COLO829 (cell line): ENCODE measurements at places on chromosomes 13 and 19.

GRCh38 chr13:109569958-109570711, 216.2 kb downstream of the IRS2 start:
- no peak for DNase-seq

GRCh38 chr19:17555929-17556813, 722 bp downstream of the COLGALT1 start:
- no peak for DNase-seq

DNA sequence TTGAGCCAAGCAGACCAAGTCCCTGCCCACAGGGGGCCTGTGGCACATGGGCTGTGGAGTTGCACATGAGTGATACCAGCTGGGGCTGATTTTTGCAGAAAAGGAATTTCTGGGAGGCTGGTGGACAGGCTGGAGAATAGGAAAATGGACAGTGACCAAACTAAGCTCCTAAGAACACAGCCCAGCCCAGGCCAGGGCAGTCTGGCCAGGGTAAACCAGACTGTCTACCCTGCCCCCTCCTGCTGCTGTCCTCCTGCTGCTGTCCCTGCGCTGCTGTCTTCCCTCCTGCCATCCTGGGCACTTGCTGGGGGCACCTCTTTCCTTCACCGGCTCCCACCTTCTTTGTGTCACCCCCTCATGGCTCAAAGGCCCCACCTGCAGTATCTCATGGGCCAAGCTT, 219.2 kb downstream of the ZIC5 start:
- DNase-seq = no peak

GRCh38 chr19:37991841-37992248, 84.8 kb downstream of the SIPA1L3 start:
- DNase-seq = no peak

GRCh38 chr19:5957170-5957569, 20.8 kb downstream of the RANBP3 start:
- DNase-seq = no peak

DNA sequence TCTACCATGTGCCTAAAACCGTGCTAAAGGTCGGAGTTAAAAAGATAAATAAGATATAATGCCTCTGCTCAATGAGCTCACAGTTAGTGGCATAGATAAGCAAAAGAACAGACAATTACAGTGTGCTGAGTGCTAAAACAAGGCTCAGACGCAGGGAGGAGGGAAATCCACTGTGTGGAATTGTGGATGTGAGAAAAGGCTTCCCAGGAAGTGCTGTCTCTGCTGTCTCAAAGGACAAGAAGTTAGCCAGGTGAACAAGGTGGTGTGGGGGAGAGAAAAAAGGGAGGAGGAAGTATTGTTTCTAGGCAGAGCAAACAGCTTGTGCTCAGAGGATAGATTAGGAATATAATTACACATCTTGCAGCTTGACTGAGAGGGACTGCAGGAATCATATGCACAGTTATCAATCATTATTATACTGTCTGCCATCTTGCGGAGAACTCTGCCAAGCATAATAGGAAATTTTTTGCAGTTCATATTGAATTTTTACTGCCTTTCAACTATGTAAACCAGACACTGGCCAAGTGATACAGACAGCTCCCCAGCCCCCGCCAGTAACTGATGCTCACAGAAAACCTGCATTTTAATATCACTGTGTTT, 9.3 kb downstream of the C13orf42 start:
- DNase-seq = no peak

- no peak for DNase-seq
These were observed 2.8 kb upstream of the A1BG start for GRCh38 chr19:58355908-58356765.

GRCh38 chr13:49225223-49226042, 5.3 kb downstream of the MLNR start:
- DNase-seq = no peak

DNA sequence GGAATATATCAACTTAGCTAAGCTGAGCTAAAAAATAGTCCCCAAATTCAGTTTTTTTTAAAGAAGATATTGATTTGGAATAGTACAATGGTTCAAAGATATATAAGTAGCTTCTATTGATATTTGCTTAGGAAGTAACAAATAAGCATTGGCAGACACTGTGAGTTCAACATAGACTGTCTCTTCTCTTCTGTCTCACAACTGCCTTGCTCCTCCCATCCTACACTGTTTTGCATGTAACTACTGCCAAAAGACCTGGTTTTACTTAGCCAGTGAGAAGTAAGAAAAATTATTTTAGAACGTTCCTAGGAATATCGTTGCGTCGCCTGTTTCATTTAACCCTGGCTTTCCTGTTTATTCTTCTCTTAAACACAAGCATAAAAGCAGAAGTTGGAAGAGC, 859.0 kb upstream of the SPRY2 start:
- no peak for DNase-seq

- DNase-seq = no peak
These were observed 2.7 kb downstream of the NBEA start for GRCh38 chr13:34944751-34945150.

DNA sequence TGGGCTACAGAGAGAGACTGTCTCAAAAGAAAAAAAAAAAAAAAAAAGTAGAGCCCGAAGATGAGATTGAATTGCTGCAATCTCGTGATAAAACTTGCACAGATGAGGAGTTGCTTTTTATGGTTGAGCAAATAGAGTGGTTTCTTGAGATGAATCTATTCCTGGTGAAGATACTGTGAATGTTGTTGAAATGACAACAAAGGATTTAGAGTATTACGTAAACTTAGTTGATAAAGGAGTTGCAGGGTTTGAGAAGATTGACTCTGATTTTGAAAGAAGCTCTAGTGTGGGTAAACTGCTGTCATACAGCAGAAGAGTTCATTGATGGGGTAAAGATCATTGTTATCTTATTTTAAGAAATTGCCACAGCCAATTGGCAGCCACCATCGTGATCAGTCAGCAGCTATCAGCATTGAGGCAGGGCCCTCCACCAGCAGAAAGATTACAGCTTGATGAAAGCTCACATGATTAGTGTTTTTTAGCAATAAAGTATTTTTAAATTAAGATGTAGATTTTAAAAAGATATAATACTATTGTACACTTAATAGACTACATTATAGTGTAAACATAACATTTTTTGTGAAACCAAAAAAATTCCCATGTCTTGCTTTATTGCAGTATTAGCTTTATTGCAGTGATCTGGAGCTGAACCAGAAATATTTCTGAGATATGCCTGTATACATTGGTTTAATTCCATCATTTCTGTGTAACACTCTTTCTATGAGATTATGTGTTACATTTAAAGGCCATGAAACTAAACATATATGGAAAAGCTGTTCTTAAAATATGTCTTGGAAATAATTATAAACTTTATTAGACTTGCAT, 43.1 kb downstream of the ZMYM2 start:
- no peak for DNase-seq

GRCh38 chr19:38079926-38080380, 144.1 kb downstream of the DPF1 start:
- no peak for DNase-seq

DNA sequence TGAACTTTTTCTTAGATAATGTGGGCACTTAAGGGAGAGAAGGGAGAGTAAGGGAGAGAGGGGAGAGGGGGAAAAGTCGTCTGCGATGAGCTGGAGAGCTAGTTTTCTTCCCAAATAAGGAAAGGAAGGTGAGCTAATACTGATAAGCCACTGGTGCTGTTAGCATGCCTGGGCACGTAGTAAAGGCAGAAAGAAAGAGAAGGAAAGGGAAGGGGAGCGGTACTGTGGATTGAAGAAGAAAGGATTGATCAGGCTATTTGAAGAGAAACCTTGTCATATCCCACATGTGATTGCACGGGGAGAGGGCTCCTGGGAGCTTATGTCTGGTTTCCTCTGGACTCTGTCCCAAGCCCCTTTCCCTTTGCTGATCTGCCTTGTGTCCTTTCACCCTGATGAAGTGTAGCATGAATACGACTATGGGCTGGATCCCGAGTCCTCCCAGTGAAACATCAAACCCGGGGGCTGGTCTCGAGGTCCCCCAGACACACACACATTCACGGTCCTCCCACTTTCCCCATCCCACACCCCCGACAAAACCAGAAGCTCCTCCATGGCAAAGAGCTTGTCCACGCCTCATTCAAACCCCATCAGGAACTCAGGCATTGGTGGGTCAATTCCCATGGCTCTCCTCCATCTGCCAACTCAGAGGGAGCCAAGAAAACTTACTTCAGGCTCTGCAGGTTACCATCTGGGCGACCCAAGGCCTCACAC, 30.6 kb downstream of the NLRP13 start:
- no peak for DNase-seq

GRCh38 chr13:33497146-33497845, 211.7 kb upstream of the STARD13 start:
- no peak for DNase-seq

DNA sequence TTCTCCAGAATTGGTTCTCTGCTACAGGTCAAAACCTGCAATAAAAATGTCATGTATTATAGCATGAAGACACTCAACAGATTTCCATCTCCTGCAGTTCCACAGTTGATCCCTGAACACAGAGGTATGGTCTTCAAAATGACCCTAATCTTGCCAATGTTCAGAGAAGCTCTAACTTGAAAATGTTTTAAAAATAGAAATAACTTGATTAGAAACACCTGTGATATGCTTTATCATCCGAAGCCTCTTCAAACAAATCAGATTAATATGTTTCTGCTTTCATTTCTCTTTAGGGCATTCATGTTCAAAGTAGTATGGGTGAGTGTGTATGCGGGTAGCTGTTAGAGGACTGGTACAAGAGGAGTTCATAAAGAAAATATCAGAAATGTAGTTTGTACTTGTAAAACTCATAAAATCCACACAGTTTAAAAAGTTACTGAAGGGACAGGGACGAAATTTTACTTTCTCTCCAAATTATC, 60.4 kb downstream of the KCNRG start:
- DNase-seq = no peak

DNA sequence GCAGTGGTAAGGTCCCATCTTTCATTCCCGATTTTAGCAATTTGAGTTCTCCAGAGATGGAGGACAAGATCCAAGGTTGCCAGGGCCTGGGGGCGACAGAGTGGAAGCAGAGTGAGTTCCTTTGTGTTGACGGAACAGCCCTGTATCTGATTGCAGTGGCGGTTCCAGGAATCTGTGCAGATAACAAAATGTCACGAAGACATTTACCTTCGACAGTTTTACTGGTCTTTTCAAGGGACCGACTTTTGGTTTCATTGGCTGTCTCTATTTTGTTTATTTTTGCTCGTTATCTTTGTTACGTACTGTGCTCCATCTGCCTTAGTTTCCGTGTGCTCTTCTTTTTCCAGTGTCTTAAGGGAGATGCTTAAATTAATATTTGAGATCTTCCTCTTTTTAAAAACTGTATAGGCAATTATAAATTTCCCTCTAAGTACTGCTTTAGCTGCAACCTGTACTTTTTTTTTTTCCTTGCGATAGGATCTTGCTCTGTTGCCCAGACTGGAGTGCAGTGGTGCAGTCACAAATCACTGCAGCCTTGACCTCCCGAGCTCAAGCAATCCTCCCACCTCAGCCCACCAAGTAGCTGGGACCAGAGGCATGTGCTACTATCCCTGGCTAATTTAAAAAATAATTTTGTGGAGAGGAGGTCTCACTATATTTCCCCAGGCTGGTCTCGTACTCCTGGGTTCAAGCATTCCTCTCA, 23.2 kb downstream of the KDM4B start:
- DNase-seq = no peak

GRCh38 chr13:112996671-112997091, 27.7 kb downstream of the MCF2L start:
- no peak for DNase-seq

GRCh38 chr19:43545981-43546380, 13.0 kb downstream of the ZNF575 start:
- DNase-seq = no peak

DNA sequence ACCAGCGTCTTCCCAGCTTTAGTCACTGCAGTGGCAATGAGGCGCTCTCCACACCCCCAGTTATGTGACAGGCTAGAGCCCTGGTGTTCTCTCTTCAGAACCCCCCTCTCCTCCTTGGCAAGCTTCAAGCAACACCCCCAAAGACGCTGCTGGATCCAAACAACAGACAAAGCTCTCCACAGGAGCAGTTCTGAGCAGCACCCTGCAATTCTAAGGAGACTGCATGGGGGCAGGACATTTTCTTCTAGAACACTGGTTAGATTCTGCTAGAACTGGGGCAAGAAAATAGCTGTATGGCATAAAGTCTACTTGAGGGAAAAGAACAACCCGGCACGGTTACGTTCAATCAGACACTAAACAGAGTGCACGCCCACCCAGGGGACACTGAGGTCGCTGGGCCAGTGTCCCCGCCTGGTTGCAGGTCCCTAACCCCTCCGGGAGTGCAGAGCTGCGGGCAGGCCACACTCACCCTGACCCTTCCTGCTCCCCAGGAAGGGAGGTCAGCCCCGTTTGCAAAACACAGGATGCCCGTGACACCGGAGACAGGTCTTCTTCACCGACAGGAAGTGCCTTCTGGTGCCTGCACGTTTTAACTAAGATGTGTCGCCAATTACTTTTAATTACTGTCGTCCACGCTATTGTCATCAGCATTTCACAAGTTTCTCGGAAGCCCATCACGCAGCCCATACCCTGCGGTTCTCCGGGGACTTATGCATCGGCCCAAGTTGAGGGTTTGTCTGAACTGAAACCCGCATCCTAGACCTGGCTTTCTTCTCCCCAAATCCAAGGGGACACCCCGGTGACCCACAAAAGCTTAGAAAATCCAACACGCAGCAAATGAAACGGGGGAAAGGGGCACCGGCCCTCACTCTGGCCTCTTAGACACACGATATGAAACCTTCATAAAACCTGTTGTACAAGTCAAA, 943 bp downstream of the GJB6 start:
- DNase-seq = no peak

DNA sequence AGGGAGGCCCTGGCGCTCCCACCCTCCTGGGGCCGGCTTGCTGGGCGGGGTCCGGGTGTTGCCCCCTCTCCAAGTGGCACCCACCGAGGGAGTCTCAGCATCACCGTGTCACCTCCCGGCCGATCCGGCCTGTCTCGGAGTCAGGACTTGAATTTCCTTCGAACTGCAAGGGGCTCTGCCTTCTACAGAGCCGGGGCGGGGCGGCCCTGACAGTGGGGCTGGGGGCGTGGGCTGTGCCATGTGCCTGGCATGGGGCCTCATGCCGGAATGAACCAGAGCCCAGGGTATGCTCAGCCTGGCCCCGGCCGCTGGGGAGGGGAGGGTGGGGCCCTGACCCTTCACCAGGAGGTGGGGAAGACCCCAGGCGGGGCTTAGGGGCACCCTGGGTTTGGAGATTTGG, 47.0 kb upstream of the TCF3 start:
- DNase-seq = no peak

- DNase-seq = no peak
These were observed 685 bp downstream of the TCF3 start for GRCh38 chr19:1651568-1652291.

- no peak for DNase-seq
These were observed 85.7 kb downstream of the NUFIP1 start for GRCh38 chr13:44903574-44903985.

GRCh38 chr19:1811942-1812425, at the start of gene ATP8B3:
Gene ATP8B3 (minus strand): TSS chr19:1812276. CDS start chr19:1811736, 540 bp downstream.
- no peak for DNase-seq

GRCh38 chr13:62837895-62838294, 1422.2 kb upstream of the PCDH20 start:
- DNase-seq = no peak

DNA sequence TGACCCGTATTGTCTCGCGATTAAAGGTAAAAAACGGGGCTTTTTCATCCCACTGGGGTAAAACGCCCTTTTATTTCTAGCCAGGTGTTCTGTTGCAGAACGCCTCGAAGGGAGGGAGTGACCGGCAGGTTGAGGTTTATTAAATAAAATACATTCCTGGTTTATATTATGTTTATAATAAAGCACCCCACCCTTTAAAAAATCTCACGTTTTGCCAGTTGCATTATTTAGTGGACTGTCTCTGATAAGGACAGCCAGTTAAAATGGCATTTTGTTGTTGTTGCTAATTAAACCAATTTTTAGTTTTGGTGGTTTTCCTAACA, 25.1 kb upstream of the ZNF850 start:
- DNase-seq = no peak

GRCh38 chr13:26784704-26785639, 24.4 kb upstream of the GPR12 start:
- no peak for DNase-seq
